C1 segment of cervical spinal cord (tissue), 14 donors: ENCODE measurements at places on chromosomes 4 and X.
A peak's percentile ranks its signal among the peaks of the same experiment; 100 is the strongest.

GRCh38 chr4:107666134-107666533, 53.9 kb downstream of the PAPSS1 start:
- no peak for DNase-seq

DNA sequence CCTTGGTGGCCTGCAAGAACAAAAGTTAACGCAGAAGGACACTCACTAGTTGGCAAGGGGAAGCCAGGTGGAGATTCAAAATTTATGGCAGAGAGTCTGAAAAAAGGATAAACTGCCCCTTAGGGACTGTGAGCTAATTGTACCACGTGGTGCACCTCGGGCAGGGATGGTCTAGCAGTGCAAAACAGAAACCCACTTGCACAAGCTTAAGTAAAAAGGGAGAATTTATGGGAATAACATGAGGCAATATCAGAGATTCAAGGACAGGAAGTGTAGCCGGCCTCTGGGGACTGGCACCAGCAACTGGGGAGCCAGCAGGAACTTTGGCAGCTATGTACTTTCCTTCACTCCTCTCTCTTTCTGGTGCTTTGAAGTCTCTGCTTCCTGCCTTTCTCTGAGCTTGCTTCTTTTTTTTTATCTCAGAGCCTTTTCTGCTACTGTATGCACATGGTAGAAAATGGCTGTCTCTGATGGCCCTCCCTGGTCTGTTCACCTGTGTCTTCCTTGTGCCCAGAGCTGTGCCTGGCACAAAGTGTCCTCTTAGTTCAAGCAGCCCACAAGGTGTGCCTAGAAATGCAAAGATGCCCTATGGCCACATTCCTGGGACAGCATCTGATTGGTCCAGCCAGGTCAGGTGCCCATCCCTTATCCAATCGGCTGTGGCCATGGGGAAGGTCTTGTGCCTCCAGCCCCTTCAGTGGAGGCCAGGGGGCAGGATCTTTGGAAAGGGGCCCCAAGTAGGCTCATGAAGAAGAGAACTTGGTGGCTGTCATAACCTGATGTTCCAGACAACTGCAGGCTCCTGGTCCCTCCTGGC, 114.8 kb upstream of the ATP6AP2 start:
- no peak for DNase-seq

- no peak for DNase-seq
Observed at GRCh38 chr4:15657366-15657765, 2.2 kb upstream of the FBXL5 start.

DNA sequence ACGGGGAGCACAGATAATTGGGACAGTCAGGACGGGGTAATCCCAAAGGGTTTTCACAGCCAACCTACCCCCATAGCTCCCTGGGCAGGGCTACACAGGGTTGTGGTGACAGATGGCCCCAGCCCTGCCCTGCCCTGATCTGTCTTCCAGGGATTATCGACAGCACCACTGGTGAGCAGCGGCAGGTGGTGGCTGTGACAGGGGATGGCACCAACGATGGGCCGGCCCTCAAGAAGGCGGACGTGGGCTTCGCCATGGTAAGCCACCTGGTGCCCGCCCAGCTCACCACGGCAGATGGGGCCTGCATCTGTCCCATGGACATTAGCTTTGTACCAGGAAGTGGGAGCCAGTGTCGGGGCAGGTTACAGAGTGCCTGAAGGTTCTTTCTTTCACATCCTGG, 39.3 kb downstream of the ATP2B3 start:
- DNase-seq, result no peak

DNA sequence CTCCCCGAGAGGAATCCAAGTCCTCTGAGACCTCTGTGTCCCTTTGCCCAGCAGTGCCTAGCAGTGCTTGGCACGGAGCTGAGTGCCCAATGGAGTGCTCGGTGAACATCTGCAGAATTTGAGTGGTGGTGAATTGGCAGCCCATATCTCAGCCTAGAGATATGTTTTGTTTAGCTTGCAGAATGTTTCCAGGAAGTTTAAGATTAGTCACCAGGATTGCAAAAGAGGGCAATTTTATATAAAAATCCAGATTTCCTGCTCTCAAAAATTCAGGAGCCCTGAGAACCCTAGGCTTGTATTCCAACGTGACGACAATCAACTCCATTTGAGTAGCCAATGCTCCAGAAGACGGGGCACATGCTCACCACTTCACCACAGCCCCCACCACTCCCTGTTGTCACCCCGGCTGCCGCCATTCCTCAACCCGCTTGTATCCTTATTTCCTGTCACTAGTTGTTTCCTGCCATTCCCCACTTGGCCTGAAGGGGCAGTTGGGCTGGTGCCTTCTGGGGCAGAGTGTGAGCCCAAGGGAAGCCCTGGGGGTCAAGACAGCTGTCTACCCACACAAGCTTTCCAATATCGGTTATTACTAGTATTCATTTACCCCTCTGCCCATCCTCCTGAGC, 116.9 kb downstream of the EFNB1 start:
- no peak for DNase-seq

DNA sequence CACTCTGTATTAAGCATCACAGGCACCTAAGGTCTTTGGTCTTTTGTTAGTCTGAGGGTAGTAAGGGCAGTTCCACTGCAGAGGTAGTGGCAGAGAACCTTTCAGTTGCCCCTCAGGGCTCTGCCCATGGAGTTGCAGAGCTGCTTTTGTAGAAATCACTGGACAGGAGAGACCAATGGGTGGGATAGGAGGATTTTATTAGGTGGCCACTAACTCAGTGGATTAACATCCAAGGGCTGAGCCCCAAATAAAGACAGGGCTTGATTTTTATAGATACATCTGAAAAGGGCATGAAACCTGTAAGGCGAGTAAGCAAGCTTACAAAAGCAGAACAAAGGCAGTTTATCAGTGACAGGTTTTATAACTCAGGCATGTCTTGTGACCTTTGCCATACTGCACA, 1035.4 kb downstream of the SH3BGRL start:
- DNase-seq, result no peak

- no peak for DNase-seq
Observed at GRCh38 chrX:13285229-13285628, 34.6 kb downstream of the ATXN3L start.

DNA sequence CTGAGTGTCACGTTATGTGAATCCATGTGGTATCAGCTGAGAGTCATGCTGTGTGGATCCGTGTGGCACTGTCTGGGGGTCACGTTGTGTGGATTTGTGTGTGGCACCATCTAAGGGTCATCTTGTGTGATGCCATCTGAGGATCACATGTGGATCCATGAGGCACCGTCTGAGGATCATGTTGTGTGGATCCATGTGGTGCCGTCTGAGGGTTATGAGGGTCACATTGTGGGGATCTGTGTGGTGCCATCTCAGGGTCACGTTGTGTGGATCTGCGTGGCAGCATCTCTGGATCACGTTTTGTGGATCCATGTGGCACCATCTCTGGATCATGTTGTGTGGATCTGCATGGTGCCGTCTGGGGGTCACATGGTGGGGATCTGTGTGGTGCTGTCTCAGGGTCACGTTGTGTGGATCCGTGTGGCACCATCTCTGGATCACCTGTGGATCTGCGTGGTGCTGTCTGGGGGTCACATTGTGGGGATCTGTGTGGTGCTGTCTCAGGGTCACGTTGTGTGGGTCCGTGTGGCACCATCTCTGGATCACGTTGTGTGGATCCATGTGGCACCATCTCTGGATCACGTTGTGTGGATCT, 6.9 kb downstream of the PDE6B start:
- no peak for DNase-seq

- DNase-seq, result no peak
Observed at GRCh38 chr4:55012363-55013230, 112.8 kb downstream of the KDR start.

- peak; percentile 21 for DNase-seq
Observed at GRCh38 chr4:156968479-156968984, 3.1 kb downstream of the PDGFC start.

- DNase-seq, result no peak
Observed at GRCh38 chr4:151798678-151799416, 38.0 kb upstream of the GATB start.

GRCh38 chr4:126790633-126791032, 842.1 kb upstream of the INTU start:
- no peak for DNase-seq

- no peak for DNase-seq
Observed at GRCh38 chrX:50871922-50872453, 38.5 kb upstream of the BMP15 start.

DNA sequence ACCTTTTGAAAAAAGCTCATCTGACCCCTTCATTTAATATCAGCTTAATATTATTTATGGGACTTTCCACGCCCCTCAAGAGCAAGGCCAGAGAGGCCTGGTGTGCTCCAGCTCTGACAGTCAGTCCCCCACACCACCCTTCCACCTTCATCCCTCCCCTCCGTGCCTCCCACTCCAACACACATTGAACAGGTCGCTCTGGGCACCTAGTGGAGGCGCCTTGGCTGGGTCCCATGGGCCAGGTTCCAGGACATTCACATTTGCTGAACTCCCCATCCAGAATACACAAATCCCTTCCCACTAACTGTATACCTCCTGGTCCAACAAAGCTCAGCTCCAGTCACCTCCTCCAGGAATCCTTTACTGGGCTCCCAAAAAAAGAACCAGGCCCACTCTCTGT, 137.5 kb downstream of the BCOR start:
- no peak for DNase-seq

DNA sequence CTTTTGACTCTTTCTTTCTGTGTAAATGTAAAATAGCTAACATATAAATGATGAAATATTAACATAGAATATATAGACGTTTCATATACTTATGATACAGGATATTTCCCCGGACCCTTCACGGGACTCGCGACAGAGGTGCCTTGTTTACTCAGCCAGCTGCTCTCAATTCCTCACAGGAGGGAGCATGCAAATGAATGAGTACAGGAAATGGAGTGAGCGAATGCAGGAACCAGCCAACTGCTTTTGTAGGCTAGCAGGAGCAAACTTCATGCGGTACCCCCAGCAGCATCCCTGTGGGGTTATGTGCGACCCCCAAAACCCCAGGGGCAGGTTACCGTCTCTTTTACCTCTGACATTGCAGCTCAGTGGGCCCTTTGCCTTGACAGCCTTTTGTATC, 110.3 kb upstream of the PDHA2 start:
- no peak for DNase-seq

- no peak for DNase-seq
Observed at GRCh38 chr4:2860391-2861348, 17.0 kb downstream of the ADD1 start.

- DNase-seq, result no peak
Observed at GRCh38 chr4:119693126-119693525, 64.5 kb upstream of the PDE5A start.

DNA sequence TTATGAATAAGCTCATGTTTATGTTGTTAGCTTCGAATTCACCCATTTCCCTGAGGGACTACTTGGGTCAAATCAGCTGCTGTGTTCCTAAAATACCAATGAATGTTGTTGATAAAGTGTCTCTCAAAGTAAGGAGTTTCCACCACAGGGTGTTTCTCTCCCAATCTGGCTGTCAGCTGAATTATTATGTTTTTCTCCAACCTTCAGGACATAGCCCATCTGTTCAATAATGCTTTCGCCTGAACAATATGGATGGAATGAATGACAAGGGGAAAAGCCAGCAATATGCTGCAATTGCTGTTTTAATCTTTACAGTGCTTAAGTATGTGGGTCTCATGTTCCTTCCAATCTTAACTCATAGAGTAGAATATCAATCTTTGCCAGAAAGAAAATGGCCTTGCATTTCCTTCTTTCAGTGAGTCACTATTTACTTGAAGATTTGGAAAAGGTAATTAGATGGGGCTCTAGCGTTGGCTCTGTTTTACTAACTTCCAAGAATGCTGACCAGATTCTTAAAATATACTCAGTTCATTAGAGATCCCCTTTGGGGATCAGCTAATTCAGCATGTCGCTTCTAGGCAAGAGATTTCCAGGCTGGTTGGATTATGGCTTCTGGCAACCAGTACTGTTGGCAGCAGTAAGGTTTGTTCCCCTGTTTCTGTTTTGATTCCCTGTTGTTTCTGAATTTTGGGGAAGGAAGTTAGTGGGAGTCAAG, 410.5 kb downstream of the PPP3CA start:
- DNase-seq, result no peak

- no peak for DNase-seq
Observed at GRCh38 chr4:118282692-118283091, 70.1 kb downstream of the PRSS12 start.

DNA sequence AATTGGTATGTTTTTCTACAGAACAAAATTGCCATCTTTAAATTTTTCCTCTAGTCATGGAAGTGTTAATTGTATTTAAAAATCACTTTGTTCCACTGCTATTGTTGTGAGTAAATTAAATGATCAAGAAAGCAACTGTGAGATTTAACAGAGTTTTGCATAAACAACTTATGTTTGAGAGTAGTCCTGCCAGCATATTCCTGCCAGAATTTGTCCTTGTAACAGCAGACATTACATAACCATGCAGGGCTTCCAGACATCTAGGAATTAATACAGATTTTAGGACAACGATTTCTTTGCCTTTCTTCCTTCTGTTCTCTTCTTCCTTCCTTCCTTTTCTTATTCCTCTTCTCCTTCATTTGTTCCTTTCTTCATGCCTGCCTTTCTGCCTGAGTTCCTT, 125.5 kb downstream of the HTR2C start:
- no peak for DNase-seq

- DNase-seq, result no peak
Observed at GRCh38 chrX:40623665-40624064, 437 bp downstream of the MPC1L start.

- DNase-seq, result no peak
Observed at GRCh38 chr4:3225936-3226335, 23.0 kb upstream of the MSANTD1 start.

DNA sequence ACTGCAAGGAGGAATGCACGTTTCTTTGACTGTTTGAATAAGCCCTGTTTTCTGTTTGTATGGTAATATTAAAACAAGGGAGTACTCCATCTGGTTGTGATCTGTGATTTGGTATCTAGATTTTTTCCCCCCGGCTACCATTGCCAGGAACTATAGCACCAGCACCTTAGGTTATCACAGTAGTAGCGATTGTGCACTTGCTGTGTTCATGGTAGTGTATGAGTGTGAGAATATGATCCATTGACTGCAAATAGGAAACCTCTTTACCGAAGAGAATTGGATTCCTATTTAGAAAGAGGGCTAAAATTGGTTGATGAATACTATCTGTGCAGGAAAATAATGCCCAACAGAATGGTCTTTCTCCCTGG, 69.9 kb downstream of the LARP7 start:
- no peak for DNase-seq

DNA sequence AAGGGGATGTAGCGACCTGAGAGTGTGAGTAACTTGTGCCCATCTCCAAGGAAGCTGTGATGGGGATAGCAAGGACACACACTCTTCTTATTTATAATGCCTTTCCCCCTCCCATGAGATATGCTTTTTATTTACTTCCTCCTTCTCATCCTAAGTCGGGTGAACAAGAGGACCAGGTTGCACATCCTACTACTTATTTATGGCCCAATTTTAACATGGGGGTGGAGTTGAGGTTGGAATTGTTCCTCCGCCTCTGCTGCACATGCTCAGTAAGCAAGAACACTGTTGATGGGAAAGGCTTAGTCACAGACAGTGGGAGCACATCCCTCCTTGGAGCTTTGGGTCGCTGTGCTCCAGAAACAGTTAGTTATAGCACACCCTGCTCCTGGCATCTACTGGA, 15.2 kb upstream of the TLR8 start:
- no peak for DNase-seq

DNA sequence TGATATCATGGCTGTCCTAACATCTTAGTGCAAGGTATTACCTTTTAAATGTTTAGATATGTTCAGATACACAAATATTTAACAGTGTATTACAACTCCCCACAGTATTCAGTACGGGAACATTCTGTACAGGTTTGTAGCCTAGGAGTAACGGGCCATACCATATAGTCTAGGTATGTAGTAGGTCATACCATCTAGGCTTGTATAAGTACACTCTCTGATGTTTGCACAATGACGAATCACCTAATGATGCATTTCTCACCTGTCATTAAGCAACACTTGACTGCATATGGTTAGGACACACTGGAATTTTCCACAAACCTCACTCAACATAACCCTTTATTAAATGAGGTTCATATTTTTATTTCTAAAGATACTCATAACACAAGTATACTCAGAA, 67.7 kb downstream of the THOC2 start:
- no peak for DNase-seq
